CD14-positive monocyte (primary cell): ENCODE measurements at places on chromosomes 13 and 19. TPM values are rescaled to one million over a fixed set of nuclear protein-coding genes. Genes with fewer than 3 reads are reported as not detected.

DLEU7 gene
- polyA plus RNA-seq = 13.0 TPM

ZNF93 gene
- polyA plus RNA-seq = 1.9 and 2.8 TPM in 2 replicates

KIR3DL3 gene
- not detected in 2 replicates for polyA plus RNA-seq

SLC17A7 gene
- 0.09 TPM for polyA plus RNA-seq

ZNF66 gene
- 0.95 TPM for polyA plus RNA-seq

APC2 gene
- polyA plus RNA-seq = 0.04 TPM in 2 replicates

DAND5 gene
- polyA plus RNA-seq = not detected in 2 replicates
